ENCODE measurements at places on chromosomes 7 and 10. TPM values are rescaled to one million over a fixed set of nuclear protein-coding genes. Genes with fewer than 3 reads are reported as not detected.

- no peak for DNase-seq
Observed at GRCh38 chr10:49231086-49231820, 43.1 kb upstream of the TMEM273 start.

GRCh38 chr10:62580396-62580795, 206.2 kb downstream of the ZNF365 start:
- no peak for DNase-seq

DNA sequence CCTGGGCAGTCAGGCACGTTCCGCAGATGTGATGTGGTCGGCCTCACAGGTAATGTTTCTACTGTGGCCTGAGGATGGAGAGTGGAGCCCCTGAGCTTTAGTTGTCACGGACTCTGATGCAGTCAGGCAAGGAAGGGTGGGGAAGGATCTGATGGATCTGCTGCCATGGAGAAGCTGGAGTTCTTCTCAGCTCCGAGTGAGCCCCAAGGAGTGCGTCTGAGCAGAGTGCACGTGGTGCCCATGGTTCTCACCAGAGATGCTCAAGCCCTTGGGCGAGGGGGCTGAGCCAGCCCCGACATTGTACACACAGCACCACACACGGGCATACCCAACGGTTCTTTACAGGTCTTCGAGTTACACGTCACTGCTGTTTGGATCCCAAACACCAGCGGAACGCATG, 192.5 kb downstream of the EBF3 start:
- no peak for DNase-seq

DNA sequence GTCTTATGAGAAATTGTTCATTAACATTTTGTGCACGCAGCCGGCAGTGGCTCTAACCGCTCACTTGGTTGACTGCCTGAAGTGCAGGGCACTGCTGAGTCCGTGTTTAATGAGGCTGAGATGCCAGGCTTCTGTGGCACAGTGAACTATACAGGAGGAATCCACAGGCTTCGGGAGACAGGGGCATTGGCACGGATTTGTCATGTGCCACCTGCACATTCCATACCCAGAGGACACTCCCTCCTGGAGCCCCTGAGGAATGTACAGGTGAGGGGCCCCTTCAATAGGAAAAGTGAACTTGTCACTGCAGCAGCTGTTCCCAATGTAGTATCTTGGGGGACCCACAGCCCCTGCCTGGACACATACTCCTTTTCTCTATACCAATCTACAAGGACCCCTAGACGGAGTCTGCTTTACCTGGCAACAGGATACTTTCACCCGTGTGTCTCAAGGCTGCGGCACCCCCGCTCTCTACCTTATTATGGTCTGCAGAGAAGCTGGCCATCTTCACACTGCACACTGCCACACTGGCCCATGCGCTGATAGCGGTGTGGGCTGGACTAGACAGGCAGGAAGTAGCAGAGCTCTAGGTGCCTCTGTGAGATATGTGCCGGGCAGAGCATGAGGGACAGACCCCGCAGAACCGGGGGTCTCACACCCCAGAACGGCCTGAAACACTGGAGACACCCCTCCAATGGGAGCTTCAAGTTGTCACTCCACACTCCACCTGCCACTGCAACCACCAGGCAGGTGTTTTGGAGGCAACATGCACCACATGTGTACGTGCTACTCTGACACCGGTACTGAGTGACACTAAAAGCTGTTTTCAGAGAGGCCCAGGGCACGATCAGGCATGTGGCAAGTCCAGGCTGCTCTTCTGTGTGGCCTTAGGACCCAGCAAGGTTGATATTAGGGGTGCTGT, 71.4 kb upstream of the RHEB start:
- DNase-seq, result no peak

DNA sequence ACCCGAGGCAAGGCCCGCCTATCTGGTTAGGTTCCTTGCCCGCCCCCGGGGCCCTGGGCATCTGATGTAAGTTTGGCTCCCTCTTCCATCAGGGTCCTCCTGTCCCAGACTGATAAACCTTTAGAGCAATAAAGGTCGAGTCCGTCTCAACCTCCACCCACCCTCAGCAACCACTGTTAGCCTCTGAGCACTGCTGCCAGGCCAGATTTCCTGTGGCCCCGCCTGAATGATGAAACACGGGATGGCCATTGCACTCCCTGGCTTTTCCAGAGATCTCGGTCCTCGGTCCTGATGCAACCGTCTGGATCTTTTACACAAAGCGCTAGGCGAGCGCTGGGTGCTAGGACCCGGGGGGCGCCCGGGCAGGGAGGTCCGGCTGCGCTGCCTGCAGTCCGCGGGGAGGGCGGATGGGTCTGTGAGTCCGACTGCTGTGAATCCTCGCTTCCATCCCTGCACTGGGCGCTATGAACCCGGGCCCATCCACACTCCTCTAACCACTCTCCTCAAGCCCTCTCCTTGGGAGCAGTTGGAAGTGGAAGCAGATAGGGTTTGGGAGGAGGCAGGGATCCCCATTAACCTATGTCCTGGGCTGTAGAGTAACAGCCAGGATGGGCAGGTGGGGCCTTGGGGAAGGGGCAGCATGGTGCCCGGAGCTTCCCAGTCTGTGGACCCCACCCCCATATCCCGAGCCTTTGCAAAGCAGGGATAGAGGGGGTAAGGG, 875 bp upstream of the DDIT4 start:
- peak; percentile 40 for DNase-seq

DNA sequence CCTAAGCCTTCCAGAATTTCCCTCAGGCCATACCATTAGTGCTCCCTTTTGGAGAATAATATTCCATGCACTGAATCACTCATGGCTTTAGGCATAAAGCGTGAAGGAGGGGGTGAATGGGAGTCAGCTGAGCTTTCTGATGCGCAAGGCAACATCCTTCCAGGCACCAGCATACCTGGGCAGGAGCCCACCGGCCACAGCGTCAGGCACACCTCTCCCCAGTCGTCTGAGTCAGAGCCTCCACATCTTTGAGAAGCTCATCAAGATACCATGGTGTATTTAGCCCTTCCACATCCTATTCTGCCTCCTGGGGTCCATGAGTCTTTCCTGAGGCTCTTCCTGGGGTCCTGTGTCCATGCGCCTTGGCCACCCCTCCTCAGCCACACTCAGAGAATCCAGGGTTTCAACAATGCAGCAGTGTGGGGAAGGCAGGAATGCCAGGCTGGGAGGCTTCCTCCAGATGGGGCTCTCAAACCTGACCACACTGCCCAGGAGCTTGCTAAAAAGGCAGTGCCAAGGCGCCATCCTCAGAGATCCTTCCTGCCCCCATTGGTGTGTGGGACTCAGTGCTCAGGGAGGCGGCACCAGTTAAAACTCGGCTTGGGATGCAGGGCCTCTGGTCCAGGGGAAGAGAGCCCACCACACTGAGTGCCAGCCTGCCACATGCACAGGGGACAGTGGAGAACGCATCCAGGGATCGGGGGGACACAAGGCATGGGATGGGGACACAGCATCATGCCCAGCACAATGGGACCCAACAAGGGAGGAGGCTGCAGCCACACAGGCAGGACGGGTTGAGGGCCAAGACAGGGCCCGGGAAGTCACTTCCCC, 31.6 kb downstream of the RASGEF1A start:
- no peak for DNase-seq

DNA sequence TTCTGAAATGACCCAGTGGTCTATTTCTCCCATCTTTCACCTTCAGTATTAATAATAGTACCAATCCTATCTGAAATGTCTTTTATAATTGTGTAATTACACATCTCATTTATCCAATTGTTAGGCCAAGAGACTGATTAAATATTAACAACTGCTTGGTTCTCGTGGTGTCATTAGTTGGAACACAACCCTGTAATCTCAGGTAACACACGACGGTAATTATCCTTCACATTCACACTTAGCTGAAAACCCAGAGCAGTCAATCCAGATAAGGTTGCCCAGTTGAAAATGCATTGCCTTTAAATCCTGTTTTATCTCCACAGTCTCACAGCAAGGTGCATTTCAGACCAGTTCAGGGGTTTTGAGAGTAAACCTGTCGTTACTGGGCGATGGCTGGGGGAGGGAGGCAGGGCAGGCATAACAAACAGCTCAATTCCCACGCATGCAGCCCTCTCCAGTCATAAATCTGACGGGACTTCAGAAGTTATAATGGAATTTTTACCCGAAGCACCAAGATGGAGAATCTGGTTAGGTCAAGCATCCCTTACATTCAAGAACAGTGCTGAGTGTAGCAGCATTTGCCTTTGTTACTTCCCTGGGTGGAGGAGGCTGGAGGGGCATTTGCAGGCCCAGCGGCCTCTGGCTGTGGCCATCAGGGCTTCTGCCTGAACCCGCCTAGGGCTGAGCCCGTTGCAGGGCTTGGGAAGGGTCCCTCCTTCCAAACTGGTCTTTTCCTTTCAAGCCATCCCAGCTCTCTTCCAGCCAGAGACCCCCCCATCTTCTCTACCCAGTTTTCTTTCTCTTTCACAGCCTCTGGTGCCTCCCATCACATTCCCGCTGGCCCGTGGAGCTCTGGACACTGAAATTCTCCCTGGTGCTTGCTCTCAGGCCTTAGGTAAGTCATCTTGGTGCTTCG, 201.0 kb upstream of the LYZL2 start:
- DNase-seq, result no peak

DNA sequence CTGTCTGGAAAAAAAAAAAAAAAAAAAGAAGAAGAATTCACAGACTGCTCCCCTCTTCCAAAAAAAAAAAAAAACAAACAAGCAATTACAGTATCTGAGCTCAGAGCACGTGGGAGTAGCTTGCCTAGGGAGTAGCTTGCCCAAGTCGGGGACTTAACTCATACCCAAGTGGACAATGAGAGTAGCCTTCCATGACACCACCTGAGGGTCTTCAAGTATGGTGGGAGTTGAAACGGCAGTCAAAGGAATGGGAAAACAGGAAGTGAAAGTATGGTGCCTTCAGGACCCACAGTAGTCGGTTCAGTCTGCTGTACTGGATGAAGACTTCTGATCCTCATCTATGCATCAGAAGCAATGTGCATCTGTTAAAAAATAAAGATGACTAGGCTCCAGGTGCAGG, 10.6 kb downstream of the VOPP1 start:
- DNase-seq, result no peak

DNA sequence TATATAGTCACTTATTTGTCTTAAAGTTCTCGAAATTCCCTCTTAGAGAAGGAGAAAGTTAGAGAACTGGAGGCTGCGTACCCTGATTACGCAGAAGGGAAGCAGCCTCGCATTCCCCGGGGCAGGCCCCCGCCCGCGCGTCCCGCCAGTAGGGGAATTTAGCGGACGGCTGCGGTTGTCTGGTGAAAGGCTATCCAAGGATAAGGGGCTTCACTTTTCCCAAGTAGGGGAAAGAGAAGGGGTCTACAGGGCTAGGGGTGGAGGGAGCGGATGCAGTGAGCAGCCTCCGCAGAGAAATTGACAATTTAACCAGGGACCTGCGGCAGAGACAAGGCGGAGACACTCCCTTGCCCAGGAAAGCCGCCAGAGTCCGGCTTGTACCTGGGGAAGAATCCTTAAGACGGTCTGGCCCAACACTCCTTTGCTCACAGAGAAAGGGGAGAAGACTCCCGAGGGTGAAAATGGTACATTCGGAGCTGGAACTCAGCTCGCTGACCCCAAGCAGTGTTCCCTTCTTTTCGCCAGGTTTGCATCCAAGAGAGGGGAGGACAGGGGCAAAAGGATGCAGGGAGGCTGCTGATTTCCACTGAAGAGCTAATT, 994 bp upstream of the MAGI2 start:
- DNase-seq, result no peak

DNA sequence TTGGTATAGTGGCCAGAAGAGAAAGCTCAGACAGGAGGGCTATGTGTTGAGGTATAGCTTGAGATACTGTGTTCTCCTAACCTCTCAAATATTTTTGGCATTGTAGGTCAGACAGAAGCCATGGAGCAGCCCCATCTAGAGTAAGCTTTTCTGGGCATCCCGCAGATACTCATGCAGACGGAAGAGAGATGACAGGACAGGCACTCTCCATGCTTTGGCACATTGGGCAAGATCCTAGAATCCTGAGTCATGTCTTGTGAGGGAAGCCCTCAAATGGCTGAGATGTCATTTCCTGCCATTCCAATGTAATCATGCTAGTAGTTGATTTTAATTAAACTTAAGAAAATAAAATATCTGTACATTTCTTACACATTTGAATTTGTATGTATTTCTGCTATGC, 16.8 kb upstream of the KIF20B start:
- no peak for DNase-seq

- DNase-seq, result no peak
Observed at GRCh38 chr10:416091-416515, 273.4 kb downstream of the DIP2C start.

- peak; percentile 16 for DNase-seq
Observed at GRCh38 chr10:42932735-42933447, 144.0 kb upstream of the RET start.

DNA sequence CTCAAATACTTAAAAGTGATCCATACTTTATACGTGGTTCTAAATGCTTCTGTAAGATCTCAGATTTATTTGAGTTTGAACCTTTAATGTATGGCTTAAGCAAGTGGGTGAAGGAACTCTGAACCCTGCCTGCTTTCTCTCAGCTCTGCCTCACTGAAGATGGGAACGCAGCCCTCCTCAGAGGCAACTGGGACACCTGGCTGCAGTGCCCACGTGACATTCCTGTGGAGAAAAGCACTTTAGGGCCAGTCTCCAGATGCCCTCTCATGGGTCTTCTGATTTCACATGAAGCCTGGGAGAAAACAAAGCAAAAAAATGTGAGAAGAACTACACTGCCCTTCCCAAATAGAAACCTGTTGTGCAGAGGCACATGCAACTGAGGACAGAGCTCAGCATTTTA, 242.6 kb upstream of the ANKRD30A start:
- no peak for DNase-seq

- DNase-seq, result no peak
Observed at GRCh38 chr10:78813998-78814399, 254.8 kb upstream of the ZMIZ1 start.

- no peak for DNase-seq
Observed at GRCh38 chr7:22329816-22330524, 27.0 kb downstream of the RAPGEF5 start.

DNA sequence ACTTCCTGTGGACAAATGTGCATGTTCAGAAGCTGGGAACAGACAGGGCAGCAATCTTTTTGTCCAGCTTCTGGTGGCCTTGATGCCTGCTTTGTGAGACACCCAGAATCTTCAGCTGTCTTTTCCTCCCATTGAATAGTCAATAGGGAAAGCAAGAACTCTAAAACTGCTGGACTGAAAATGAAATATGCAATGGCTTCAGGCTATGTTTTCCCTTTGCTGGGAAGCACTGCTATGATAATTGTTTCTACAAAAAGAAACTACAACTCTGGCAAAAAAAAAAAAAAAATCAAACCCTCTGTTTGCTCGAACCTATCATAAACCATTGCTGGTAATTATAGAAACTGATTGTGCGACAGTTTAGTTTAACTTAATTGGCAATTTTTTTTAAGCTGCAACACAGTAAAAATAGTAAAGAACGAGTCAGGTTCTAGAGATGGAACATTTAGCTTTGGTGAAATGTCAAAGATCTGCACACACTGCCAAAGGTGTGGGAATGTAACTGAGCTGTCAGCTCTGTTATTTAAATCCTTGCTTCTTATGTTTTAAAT, 79.1 kb upstream of the NEUROD6 start:
- no peak for DNase-seq

- DNase-seq, result no peak
Observed at GRCh38 chr7:35705932-35706461, 11.1 kb upstream of the HERPUD2 start.

SFRP5 gene
- not detected for total RNA-seq

SPACDR gene
- 3.0 TPM for total RNA-seq

EN2 gene
- total RNA-seq, result not detected

GOLGA7B gene
- total RNA-seq, result 12.6 TPM

SLC29A3 gene
- total RNA-seq, result 2.4 TPM

NANOS1 gene
- total RNA-seq, result 0.19 TPM

TMEM213 gene
- total RNA-seq, result not detected
